ENCODE measurements at places on chromosomes 7 and 10. TPM values are rescaled to one million over a fixed set of nuclear protein-coding genes. Genes with fewer than 3 reads are reported as not detected.

The GTF2IRD1 gene
- total RNA-seq = 12.4 TPM

The CLCN1 gene
- total RNA-seq = not detected

The NUTM2E gene
- 0.38 TPM for total RNA-seq

The PLPP4 gene
- total RNA-seq = 1.6 TPM

The UPK3B gene
- not detected for total RNA-seq

The LIPM gene
- not detected for total RNA-seq

Data from vein endothelial cell (primary cell).